ENCODE measurements at places on chromosomes 6 and 20.

DNA sequence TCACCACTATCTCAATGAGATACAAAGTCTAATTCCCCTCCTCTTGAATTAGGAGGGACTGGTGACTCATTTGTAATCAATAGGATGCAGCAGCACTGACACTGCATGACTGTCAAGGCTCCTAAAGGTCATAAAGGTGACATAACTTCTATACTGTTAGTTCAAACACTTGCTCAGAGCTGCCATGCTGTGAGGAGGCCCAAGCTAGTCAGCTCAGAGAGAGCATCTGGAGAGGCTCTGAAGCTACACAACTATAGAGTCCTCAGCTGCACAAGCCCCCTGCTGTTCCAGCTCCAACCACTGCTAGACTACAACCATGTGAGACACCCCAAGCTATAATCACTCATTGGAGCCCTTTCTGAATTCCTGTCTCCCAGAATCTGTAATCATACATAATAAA is 17.0 kb upstream of the HEY2 start:
- no peak for DNase-seq

DNA sequence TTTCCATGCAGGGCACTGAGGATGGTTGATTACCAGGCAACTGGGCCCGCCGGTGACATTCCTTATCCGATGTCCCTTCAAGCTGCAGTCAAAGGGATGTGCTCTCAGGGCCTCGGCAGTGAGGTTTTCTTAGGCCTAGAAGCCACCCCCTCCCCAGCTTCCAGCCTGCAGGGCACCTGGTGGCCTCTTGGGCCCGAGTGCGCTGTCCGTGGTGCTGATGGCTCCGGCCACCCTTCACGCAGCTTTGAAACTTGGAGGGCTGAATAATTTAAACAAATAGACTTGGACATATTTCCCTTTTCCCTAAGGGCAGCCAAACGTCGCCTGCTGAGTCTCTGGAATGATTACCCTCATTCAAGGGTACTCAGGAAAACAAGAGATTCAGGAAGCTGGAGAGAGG is 8.9 kb upstream of the MLN start:
- DNase-seq: peak; percentile 38

GRCh38 chr20:5626603-5627002 is 123.6 kb upstream of the SHLD1 start:
- no peak for DNase-seq

DNA sequence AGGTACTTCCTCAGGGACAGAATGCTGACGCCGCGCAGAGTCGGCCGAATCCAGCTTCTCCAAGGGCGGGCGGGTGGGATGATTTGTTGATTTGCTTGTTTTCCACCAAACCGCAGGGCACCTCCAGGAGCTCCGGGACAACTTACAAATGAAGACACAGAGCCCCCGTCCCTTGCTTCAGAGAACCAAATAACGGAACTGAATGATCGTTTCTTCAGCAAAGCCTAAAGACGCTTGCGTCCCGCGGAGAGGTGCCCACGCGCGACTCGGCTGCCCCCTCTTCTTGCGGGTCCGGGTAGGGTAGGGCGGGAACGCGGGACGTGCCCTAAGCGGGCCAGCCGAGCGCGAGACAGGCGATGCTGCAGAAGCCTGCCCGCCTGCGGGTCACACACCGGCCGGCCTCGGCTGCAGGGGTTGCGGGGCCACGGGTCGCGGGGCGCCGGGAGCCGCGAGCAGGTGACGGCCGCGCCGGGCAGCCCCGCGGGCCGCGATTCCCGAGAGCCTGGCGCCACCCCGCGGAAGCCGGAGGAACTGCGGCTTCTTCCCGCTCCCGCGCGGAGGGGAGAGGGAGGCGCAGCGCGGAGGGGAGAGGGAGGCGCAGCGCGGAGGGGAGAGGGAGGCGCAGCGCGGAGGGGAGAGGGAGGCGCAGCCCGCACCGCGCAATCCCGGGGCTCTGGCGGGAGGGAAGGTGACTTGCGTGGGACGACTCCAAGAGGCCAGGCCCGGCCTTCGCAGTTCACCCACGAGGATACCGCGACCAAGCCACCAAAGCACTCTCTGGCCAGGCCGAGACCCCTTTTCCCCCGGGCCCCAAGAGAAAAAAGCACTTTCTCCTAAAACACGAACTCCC is 7.7 kb upstream of the FOXF2 start:
- DNase-seq: peak; percentile 34

DNA sequence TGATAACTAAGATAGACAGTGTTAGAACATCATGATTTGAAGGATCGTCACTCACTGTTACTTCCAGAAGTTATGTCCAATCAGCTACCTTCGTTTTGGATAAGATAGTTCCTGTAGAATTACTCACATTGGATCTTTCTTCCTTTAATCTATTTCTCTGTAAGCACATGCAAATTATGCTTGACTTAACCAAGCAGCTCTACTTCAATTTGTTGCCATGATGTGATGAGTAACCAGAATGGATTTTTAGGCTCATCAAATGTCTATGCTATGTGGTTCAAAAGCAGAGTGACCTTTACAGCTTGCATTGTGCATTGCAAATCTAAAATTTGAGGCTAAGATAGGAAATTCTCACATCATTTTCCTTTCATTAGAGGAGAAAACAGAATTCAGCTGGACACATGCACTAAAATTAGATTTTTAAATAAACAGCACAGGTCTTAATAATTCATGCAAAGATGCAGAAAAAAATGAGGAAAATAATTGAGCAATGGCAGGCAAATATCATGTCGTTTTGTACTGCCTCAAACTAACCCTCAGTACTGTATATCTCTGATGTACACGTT is 76.7 kb upstream of the ZFP64 start:
- DNase-seq: no peak

DNA sequence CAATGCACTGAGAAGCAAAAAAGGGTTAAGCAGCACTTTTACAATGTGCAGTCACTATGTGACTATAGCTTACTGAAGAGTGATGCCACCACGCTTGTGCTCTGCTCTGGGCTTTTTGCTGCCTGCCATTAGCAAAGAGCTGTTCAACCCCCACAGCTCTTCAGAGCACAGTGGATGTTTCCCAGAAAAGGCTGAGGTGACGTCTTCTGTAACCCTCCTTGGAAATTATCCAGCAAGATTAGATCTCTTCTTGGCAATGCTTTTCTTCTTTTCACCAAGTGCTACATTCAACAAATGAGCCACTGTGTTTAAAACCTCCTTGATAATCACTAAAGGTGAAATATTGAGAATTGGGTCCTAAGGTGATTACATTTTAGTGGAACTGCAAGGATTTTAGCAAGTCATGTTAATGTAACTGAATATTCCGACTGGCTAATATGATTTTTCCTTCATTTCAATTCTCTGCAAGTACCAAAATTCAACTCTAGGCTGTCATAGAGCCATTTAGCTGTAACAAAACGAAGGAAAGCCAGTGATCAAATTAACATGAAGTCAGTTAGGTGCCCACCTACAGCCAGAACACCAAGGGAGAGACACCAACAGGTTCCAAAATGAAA is 34.9 kb downstream of the ELOVL5 start:
- DNase-seq: no peak

DNA sequence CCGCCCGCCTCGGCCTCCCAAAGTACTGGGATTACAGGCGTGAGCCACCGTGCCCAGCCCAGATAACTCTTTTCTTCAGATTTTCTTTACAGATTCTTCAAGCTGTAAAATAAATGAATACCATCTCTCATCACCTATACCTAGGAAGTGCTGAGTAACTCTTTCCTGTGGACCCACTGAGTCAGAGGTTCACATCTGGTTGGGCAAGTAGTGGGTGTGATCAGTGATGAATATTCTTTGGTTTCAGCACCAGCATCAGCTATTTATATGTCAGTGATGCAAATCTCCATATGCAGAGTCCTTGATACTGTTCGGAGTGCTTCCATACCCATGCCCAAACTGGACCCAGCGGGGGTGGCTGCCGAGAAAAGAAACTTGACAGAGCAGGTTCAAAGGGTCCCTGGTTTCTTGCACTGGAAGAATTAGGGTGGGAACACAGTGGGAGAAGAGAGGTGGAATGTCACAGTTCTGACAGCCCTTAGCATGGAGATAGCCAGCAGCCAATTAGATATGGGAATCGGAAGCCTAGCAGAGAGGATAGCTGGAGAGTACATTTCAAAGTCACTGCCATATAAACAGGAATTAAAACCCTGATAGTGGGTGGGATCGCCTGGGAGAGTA is 64.9 kb upstream of the DDR1 start:
- no peak for DNase-seq

DNA sequence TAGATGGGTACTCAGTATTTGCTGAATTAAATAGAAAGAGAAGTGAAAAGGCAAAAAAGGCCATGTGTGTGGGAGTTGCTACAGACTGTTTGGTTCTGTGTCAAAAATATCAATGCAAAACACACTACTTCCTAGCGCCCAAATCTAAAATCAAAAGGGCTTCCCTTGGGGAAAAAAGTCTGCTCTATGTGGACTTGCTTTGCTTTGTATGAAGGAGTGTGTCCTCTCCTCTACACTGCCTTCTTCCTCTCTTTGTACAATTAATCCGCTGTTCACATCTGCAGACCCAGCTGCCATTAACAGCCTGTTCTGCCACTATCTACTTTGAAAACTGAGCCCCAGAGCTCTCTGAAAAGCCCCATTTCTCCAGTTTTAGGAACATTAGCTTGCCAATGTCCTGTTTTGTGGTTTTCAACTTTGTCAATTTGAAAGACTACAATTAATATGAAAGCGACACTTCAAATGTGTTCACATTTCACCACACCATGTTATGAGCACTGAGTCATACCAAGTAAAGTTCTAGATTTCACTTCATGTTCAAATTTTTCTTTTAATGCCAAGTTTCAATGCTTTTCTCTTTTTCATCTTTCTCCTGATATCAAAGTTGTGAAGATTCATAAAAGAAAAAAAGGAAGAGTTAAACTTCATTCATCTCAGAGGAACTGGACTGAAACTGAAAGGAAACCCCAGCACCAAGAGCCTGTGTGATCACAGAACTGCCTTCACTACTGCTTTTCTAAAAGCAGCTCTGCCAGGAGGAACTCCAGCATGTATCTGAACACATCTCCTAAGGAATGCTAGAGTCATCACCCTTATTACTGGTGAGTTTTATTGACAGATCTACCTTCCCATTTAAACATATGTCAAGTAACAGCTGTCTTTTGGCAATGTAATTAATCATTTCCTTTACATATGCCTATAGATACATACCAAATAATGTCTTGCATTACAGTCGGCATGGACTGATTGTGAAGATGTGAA is 102.6 kb downstream of the KIF13A start:
- no peak for DNase-seq

- no peak for DNase-seq
Measured at GRCh38 chr6:131225959-131226358, 90.7 kb downstream of the AKAP7 start.

DNA sequence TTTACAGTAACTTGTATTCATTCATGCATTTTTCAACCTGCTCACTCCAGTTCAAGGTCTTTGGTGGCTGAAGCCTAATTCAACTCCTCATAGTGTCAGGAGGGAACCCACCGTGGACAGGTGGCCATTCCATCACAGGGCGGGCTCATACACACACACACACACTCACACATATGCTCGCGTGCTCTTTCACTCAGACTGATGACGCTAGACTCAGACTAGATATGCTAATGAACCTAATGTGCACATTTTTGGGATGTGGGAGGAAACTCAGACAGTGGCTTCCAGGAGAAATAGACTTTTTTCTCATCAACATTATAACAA is 56.7 kb downstream of the TRIM27 start:
- DNase-seq: no peak

- no peak for DNase-seq
Measured at GRCh38 chr20:25013478-25014380, 21.2 kb upstream of the APMAP start.

DNA sequence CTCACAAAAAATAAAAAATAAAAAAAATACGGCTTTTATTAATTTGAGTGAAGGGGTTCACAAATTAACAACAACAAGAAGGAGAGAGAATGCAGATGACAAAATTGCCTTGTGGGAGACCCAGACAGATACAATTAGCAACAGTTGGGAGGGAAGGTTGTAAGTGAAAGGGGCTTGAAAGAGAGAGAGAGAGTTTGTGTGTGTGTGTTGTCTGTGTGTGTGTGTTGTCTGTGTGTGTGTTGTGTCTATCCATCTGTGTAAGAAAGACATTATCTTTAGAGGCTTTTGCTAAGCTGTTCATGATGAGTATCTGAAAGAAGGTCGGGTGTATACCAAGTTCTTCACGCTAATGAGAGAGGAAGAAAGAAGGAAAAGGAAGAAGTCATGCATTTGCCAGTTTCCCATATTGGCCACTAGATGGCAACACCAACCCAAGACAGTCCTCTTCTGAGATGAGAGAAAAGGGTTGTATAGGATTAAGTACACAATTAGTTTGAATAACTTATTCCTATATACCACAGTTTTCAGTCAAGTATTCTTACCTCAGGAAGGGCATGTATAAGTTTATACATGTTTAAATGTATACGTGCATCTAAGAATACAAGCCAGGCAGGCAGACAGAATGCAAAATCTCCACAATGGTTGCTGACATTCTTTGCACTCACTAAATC is 63.7 kb upstream of the CD2AP start:
- peak; percentile 30 for DNase-seq

DNA sequence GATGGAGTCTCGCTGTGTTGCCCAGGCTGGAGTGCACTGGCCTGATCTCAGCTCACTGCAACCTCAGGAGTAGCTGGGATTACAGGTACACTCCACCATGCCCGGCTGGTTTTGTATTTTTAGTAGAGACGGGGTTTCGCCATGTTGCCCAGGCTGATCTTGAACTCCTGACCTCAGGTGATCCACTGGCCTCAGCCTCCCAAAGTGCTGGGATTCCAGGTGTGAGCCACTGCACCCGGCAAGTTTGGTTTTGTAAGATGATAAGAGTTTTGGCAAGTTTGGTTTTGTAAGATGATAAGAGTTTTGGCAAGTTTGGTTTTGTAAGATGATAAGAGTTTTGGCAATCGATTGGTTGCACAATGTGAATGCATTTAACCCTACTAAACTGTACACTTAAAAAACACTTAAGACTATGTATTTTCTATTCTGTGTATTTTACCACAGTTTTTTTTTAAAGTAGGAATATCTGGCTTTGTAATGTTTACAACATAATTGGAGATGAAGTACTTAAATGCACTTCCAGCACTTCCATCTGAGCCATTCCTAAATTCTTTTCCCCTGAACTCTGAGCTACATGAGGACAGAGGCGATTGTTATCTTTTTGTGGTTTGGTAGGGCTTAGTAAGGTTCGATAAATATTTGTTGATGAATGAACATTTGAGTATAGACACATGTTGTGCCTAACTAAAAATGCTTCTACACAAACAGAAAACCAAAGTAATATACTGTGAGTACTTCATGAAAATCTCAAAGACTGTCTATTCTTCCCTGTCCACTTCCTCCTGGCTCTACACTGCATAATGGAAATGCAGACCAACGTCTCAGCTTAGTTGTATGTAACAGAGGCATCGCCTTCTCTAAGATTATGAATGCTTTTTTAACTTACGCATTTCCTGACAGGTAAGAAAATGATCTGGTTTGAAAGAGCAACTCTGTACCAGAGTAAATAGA is 18.8 kb downstream of the SAMHD1 start:
- DNase-seq: no peak

- DNase-seq: no peak
Measured at GRCh38 chr6:164252948-164253347, 838.4 kb downstream of the QKI start.

Measured in NCI-H1436 (cell line).